ENCODE measurements at places on chromosomes 6 and 20. TPM values are rescaled to one million over a fixed set of nuclear protein-coding genes. Genes with fewer than 3 reads are reported as not detected.

TTK gene
- 0.51 TPM for total RNA-seq

MAVS gene
- total RNA-seq, result 12.1 TPM

VWA7 gene
- total RNA-seq, result under 0.01 TPM

RAMACL gene
- 2.3 TPM for total RNA-seq

NCOA5 gene
- 10.0 TPM for total RNA-seq

TSPO2 gene
- total RNA-seq, result not detected

POU3F2 gene
- total RNA-seq, result not detected

RHAG gene
- not detected for total RNA-seq

GINS1 gene
- total RNA-seq, result 3.0 TPM

WFDC12 gene
- not detected for total RNA-seq

KHDC1L gene
- total RNA-seq, result not detected

CLPSL1 gene
- not detected for total RNA-seq

ZSCAN23 gene
- 5.1 TPM for total RNA-seq

OVOL2 gene
- total RNA-seq, result not detected

SSTR4 gene
- not detected for total RNA-seq

ULBP3 gene
- total RNA-seq, result 6.2 TPM

TMC2 gene
- under 0.01 TPM for total RNA-seq

SLC17A1 gene
- not detected for total RNA-seq

DACT2 gene
- not detected for total RNA-seq

C20orf96 gene
- total RNA-seq, result 3.9 TPM

HLA-DRB5 gene
- not detected for total RNA-seq
